Cortex of kidney (tissue), 1 donor: ENCODE measurements at places on chromosomes 16 and 17.

- no peak for DNase-seq
Measured at GRCh38 chr16:85534536-85535351, 78.4 kb upstream of the GSE1 start.

DNA sequence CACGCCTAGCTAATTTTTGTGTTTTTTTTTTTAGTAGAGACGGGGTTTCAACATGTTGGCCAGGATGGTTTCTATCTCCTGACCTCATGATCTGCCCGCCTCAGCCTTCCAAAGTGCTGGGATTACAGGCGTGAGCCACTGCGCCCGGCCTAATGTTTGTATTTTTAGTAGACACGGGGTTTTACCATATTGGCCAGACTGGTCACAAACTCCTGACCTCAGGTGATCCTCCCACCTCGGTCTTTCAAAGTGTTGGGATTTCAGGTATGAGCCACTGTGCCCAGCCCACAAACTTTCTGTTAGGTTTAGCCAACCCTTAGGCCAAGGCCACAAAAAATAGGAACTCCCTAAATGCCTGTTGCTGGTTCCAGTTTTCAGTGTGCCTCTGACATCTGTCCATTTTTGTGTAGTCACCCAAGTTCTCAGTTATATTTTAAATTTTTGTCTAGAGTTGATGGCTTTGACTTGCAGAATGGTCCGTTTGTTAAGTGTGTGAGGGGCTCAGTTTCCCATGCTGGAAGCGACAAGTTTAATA, 12.7 kb downstream of the CCL16 start:
- DNase-seq: no peak

- DNase-seq: no peak
Measured at GRCh38 chr17:79361873-79362771, 248.7 kb downstream of the RBFOX3 start.

DNA sequence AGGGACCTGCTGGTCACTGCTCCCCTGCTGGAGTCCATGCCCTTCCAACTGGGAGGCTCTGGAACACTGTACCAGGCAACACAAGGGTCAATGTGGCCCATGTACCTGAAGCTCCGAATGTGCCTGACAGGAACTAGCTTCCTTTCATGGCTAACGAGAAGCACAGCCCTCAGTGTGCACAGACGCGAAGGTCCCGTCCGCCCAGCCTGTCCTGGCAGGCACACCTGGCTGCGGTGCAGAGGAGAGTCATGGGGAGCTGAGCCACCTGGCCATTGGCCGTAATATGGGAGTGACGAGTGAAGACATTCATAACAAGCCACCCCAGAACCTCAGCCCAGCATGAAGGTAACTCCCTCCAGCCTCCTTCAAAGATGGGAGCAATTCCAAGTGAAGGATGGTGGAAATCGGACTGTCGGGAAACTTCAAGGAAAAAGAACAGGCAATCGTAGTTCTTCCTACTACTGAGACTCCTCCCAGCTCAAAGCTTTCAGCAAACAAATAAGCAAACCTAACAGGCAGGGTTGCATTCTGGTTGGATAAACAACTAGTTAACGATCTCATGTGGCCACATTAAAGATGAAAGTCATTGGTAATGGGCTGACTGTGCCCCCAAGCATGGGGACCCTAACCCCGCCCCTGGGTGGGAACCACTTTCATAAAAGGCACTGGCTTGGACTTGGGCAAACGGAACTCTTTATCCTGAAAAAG, 13.2 kb downstream of the TMEM11 start:
- no peak for DNase-seq

DNA sequence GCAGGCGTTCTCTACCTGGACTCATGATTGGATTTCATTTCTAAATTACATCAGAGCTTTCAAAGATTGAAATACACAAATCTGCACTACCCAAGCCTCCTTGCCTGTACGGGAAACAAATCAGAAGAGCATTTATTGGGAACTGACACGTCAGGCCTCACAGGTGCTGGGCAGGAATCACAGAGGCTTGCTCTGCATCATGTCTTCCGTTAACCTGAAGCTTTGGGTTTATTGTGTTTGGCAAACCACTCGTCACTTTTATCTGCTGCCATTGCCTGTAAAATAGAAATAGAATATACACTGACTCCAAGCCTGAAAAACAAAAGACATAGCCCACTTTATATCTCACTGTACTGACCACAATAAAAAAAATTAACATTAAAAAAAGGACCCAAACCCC, 7.9 kb upstream of the GEMIN4 start:
- DNase-seq: no peak

GRCh38 chr16:57804111-57804837, 2.0 kb upstream of the KIFC3 start:
- no peak for DNase-seq

- DNase-seq: no peak
Measured at GRCh38 chr16:85316321-85316919, 204.1 kb upstream of the CIBAR2 start.

DNA sequence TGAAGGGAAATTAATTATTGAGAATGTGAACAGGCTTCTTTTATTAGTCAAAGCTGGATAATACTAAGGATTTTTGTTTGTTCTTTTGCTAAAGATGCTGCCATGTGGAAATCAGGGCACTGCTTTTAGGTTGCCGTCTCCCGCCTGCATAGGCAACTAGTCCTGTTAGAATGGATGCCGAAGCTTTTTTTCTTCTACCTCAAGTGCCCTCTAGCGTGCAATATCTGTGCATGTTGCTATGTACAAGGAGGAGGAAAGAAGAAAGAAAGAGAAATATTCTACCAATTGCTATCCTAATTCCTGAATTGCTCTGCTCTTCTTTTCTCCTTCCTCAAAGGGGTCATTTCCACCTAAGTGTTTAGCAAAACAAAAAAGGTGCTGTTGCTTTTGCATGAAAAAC, 5.2 kb upstream of the CDH8 start:
- no peak for DNase-seq

- no peak for DNase-seq
Measured at GRCh38 chr16:10971560-10971961, 27.2 kb downstream of the CLEC16A start.

DNA sequence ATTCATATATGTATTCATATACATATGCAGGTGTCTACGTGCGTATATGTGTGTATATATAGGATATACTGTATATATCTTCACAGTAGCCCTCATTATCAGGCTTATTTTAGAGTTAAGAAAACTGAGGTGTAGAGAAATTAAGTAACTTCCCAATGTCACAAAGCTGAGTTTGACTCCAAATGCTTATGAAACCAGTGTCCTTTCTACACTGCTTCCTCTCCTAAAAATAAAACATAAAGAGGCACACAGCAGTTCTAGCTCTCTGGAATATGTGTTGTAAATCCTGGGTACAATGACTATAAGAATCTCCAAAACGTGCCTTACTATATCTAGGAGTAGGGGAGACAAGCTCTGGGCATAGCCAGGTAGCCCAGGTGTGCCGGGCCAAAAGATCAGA, 40.0 kb upstream of the CCL1 start:
- no peak for DNase-seq

- DNase-seq: no peak
Measured at GRCh38 chr16:17743578-17743977, 272.8 kb upstream of the XYLT1 start.

- no peak for DNase-seq
Measured at GRCh38 chr17:28540231-28540630, 12.2 kb downstream of the UNC119 start.

DNA sequence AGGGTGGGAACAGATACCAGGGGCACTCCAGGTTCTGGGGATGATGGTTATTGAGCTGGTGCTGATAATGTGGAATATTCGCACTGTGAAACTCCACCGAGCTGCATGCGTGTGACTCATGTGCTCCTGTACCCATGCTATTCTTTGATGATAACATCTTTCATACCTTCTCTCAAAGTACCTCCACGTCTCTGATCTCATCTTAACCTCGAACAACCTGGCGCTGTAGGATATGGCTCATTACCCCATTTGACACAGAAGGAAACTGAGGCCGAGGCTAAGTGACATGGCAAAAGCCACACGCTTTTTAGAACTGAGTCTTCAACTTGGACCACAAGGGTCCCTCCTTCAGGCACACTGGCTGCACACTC, 30.2 kb upstream of the MRPS23 start:
- DNase-seq: no peak

DNA sequence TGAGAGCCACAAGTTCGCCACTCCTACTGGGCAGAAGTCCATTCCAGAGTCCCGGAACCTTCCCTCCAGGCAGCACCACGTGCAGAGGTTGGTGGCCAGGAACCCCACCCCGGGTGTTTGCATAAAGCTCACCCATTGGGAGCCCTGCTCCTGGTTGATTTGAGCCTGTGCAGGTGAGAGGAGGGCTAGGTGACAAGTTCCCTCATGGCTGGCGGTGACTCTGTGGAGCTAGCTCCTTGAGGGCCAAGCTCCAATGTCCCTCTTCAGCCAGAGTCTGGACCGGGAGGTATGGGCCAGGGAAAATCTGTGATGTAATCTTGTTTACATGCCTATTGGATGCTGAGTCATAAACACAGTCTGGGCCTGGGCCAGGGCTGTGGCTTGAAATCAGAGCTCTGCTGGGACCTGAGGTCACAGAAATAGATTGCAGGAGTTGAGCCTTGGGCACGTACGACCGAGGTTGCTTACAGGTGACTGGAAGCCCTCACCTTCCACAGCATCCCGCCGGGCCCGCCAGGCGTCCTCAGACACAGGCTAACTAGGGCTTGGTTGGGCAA, 118.9 kb downstream of the AATF start:
- DNase-seq: no peak

GRCh38 chr16:66522816-66523590, 26.9 kb downstream of the TK2 start:
- DNase-seq: no peak
